HEK293T (cell line): ENCODE measurements at places on chromosomes 3 and 15.

- no peak for DNase-seq
Observed at GRCh38 chr15:94235646-94236045, 4.3 kb downstream of the MCTP2 start.

GRCh38 chr3:196707566-196707965, 4.5 kb downstream of the CEP19 start:
- no peak for DNase-seq

DNA sequence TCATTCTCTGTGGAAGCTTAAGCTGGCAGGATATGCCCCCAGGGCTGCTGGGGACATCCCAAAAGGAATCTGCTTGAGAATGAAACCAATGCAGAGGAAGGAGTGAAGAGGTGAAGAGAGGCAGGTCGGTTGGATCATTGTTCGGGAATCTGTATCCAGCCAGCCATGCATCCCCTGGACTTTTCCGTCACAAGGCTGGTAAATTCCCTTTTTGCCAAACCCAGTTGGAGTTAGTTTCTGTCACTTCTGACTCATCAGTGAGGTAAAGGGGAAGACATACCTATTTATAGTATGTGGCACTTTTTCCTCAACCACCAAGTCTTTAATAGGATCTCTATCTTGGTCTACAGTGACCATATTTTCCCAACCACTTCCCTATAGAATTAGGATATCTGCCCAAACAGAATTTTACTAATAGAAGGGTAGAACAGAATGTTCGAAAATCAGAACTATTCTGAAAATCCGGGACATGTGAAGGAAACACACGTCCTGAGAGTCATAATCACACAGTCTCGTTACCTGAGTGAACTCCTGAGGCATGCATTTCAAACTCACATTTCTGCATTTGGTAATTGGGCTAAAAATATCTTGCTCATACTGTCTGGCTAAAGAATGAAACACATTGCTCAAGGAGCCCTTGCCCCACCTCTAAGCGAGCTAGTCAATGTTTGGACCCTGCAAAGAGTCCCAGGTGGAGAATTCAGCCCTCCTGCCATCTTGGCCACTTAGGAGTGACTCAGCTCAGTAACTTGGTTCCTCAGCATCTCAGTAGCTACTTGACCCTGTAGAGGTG, 289.7 kb upstream of the ADAMTS9 start:
- DNase-seq: no peak

GRCh38 chr15:62474771-62475124, 309.7 kb upstream of the C2CD4B start:
- no peak for DNase-seq

- DNase-seq: no peak
Observed at GRCh38 chr3:13148561-13149329, 75.5 kb upstream of the IQSEC1 start.

GRCh38 chr3:52769786-52770455, 819 bp downstream of the NEK4 start:
- DNase-seq: peak; percentile 10

DNA sequence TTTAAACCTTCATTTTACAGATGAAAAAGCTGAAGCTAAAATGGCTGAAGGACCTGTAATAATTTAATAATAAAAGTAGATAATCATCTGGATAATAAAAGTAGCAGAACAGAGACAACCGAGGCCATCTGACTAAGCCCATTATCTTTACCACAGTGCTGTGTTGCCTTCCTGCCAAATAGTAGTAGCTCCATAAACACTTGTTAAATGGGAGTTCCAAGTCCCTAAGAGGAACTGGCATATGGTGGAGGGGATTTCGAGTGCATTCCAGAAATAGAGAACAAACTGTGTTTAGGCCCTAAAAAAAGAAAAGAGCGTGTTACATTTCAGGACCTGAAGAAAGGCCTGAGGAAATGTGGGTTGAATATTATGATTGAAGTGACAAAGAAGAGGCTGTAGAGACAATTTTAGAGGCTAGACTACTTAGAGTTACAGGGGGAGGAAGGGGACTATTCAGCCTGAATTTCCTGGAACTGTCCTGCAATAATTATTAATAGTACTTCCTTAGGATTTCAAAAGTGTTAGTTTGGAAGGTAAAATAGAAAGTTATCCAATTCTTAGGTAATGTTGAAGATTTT, 424.3 kb downstream of the ROBO2 start:
- DNase-seq: no peak

DNA sequence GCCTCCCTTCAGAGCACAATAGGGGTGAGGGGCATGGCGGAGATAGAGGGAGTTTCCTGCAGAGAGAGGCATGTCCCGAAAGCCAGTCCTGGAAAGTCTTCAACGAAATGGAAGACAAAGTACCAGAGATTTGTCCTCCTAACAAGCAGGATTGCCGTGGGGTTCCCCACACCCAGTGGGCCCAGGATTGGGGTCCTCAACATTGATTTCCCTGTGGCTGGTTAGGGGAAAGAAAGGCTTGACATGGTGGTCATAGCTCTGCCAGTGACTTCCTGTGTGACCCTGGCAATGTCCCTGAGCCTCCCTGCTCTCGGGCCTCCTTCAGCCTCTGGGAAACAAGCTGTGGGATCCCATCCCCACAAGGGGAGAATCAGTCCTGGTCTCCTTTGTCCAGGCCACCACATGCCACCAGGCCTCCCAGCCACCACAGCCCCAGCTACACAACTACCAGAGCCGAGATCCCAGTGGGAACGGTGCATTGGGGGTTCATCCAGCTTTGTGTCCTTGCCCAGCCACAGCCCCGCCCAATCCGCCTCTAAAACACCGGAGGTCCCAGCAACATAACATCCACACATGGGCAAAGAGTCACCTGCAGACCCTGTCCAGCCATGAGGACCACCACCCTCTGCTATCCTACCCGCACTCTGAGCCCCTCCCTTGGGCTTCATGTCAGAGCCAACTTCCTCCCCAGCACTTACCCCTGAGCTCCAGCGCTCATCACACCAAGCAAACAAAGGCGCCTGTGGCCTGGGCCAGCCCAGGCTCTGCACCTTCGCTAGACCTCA, 63.0 kb downstream of the ADAMTS17 start:
- DNase-seq: peak; percentile 3

GRCh38 chr15:66508293-66508883, 3.3 kb downstream of the ZWILCH start:
- no peak for DNase-seq

- no peak for DNase-seq
Observed at GRCh38 chr3:122890720-122891220, 95.9 kb downstream of the SLC49A4 start.

- DNase-seq: no peak
Observed at GRCh38 chr3:56775445-56775837, 26.3 kb downstream of the ARHGEF3 start.

GRCh38 chr3:95044101-95044500, 981.2 kb downstream of the NSUN3 start:
- DNase-seq: no peak

GRCh38 chr15:68578175-68578979, 416 bp upstream of the CORO2B start:
- peak; percentile 48 for DNase-seq

DNA sequence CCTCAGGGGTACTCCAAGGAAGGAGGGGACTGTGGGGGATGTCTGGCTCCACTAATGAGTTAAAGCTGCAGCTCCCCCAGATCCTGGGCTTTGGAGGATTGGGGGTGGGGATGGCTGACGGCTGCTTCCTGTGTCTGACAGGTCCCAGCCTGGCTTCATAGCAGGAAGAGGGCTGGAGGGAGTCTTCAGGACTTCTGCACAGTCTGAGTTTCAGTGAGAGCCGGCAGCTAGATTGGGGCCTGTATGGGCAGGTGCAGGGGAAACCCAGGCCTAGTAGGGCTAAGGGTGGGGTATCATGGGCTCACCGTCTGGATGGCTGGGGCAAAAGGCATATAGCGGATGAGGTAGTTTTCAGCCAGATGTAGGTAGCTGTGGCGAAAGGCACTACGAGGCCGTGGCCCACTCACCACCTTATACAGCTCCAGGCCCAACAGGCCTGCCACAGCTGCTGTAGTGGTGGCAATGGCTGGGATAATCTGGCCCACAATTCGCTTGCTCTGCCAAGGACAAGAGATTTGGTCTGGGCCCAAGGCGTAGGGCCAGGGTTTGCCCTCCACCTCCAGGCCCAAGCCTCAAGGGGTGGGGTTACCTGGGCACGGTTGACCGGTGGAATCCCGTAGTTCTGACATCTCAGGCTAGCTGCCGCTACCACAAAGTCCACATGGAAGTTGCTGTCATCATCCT, 4.5 kb downstream of the INKA1 start:
- no peak for DNase-seq

GRCh38 chr3:102936511-102937045, 501.8 kb downstream of the ZPLD1 start:
- DNase-seq: no peak

DNA sequence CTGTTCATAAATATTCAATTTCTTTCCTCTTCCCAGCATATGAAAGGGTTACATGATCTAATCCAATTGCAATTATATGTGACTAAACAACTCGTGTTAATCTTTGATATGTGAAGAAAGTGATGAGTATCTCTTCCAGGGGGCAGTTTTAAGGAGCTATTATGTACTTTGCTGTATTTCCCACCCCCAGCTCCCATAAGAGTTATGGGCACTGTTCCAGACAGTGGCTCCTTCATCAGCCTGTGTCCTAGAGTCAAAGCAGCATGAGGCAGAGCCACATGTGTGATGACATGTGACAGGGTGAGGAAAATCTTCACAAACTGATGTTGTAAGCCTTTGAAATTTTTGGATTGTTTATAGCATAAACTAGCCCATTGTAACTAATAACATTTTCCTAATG, 315.4 kb downstream of the DIPK2A start:
- no peak for DNase-seq

DNA sequence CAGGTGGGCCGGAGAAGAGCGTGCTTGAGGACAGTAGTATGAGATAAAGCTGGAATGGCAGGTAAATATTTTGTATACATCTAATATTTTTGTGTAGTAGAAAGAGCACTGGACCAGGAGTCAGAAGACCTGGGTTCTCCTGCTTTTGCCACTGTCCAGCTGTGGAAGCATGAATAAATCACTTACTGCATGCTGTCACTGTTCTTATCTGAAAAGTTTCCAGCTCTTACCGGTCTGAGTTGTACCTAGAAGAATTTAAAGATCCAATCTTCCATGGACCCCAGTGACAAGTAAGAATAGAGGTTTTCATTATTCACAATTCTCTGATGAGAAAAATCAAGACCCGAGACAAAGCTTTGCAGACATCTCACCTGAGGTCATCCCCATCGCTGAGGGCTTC, 5.9 kb downstream of the XPC start:
- no peak for DNase-seq

DNA sequence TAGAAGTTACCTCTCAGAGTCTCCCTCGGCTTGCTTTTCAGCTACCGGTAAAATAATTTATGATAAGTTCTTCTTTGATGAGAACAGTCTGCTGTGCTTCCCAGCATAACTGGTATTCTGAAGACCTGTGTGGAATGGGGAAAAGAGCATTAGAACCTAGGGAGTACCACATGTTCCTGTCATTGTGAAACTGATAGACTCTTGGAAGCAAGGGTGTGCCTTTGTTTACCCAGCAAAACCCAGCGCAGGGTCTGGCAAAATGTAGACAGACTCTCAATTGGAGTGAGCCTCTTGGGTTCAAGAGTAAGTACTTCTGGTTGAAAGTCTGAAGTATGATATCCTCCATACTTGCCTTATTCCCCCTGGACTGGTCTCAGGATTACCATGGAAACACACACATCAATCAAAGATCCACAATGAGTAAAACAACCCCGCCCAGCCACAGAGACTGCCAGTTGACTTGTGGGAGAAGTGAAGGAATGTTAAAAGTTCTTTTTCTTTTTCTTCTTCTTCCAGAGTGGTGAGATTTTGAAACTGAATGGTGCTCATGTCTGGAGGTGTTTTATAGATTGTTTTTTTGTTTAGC, 652.4 kb upstream of the NAALADL2 start:
- no peak for DNase-seq

DNA sequence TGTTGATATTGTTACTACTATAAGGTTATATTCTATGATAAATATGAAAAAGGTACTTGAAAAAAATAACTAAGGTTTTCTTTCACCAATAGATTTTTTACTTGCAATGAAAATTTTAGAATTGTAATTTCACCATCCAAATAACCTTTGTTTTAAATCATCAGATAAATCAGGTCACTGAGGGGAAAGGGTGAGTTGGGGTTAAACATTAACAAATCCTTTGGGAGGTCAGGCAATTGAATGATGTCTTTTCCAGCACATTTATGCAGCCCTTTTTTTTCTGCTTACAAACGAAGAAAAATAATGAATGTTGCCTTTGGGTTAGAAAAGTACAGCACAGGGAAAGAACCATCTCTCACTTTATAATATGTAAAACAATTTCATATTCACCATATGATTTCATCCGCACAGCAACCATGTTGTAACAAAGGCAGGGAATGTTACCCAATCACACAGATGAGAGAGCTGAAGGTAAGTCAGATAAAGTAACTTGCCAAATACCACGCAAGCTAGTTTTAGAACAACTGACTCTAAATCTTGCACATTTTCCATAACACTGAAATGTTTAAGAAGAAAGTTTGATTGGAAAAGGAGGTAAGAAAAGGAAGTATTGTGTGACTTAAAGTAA, 151.3 kb downstream of the FGF12 start:
- DNase-seq: no peak

DNA sequence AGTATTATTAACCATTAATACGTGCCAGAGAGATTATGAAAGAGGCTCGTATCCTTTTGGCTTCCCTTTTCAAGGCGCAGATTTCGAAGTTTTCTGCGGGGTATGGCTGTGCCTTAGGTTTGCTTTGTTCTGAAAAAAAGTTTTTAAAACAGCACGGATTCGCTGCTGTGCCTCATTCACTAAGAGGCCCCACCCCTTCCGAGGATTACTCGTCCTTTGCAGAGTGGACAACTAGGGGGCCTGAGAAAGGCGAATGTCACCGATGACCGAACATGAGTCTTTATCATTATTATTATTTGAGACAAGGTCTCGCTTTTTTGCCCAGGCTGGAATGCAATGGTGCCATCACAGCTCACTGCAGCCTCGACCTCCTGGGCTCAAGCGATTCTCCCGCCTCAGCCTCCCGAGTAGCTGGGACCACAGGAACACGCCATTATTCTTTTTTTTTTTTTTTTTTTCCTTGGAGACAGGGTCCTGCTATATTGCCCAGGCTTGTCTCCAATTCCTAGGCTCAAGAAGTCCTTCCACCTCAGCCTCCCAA, 684 bp upstream of the RPS27L start:
- peak; percentile 23 for DNase-seq

DNA sequence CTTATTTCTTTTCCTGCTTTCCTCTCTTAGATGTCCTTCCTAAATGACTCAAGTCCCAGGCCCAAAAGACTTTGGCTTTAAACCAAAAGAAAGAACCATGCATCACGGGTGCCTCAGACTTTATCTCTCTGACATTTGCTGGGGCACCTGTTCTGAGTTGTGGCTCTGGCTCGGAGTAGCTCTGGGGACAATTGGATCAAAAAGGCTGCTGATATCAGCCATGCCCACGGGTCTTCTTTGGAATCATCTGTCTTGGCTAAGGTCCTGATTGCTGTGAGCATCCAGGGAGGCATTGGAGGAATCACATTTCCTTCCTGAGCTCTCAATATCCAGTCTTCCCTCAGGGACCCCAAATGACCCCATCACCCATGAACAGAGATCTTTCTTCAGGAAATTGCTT, 59.9 kb downstream of the CLSTN2 start:
- DNase-seq: no peak

GRCh38 chr3:82382831-82383230, 621.4 kb upstream of the GBE1 start:
- DNase-seq: no peak

GRCh38 chr15:29242456-29243242, 27.0 kb downstream of the NSMCE3 start:
- DNase-seq: no peak

GRCh38 chr3:53183514-53183913, 22.5 kb downstream of the PRKCD start:
- no peak for DNase-seq
